ENCODE measurements at places on chromosomes 12 and 14.

- DNase-seq: no peak
Observed at GRCh38 chr12:24991209-24992049, 42.5 kb upstream of the BCAT1 start.

GRCh38 chr12:7868391-7868790 is 4.3 kb downstream of the SLC2A14 start:
- no peak for DNase-seq

GRCh38 chr12:105352940-105353635 is 22.6 kb downstream of the C12orf75 start:
- no peak for DNase-seq

GRCh38 chr12:95551305-95551704 is at the start of gene USP44:
Gene USP44 (minus strand): TSS chr12:95551476. CDS start chr12:95534256, 17,220 bp downstream.
- no peak for DNase-seq

- no peak for DNase-seq
Observed at GRCh38 chr14:104692261-104692938, 3.0 kb downstream of the INF2 start.

GRCh38 chr12:89712706-89713105 is 4.1 kb upstream of the ATP2B1 start:
- DNase-seq: no peak

- DNase-seq: no peak
Observed at GRCh38 chr14:24996930-24997725, 52.8 kb downstream of the STXBP6 start.

- DNase-seq: no peak
Observed at GRCh38 chr12:90037740-90038139, 329.1 kb upstream of the ATP2B1 start.

DNA sequence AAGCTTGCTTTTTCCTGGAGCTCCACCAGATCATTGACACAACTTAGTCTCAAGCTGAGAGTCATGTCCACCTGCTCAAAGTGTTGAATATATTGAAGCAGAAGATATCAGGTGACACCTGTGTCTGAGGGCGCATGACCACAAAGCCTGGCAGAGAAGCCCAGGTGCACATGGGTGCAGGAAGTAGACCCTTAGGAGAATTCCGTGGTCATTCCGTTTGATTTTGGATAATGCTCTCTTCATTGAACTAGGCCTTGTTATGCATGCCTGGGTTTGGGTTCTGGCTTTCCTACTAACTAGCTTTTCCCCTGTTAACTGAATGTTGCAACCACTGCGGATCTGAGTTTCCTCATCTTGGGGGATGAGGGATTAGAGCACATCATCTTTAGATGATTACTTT is 7.1 kb downstream of the ARHGDIB start:
- no peak for DNase-seq

All from T-helper 9 cell (primary cell).